Activated naive CD4-positive, alpha-beta T cell (primary cell): ENCODE measurements at places on chromosomes 3 and 15.

- no peak for DNase-seq
These were observed 1.2 kb downstream of the PARP16 start for GRCh38 chr15:65285291-65286068.

DNA sequence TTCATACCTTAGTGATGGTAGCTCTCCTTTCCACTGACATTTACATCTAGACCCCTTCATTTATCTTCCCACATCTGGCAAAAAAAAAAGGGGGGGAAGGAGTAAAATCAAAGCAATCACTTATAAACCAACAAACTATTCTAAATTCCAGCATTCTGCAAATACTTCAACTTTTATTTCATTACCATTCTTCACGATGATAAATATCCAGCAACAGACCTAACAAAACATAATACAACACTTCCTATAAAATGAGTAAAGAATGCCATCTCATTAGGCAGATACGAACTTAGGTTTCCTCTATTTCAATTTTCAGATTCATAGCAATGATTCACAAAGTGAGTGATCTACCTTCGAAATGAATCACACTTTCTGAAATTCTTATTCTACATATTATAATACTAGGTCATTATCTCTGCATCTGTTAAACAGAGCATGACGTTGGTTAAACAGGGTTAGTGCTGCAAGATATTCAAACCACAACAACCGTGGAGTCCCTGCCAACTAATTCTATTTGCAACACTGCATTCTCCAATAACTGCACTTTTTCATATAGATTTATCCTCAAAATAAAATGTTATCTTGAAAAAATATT is at the start of gene LRRFIP2:
TSS of gene LRRFIP2 (minus strand) at position 51 of the 595 bp plus-strand sequence. CDS start 25,599 bp downstream, outside the sequence.
- no peak for DNase-seq

- no peak for DNase-seq
These were observed 20.1 kb downstream of the CACNA2D2 start for GRCh38 chr3:50483374-50483773.

- no peak for DNase-seq
These were observed 216.3 kb upstream of the ARPP21 start for GRCh38 chr3:35422836-35423601.

DNA sequence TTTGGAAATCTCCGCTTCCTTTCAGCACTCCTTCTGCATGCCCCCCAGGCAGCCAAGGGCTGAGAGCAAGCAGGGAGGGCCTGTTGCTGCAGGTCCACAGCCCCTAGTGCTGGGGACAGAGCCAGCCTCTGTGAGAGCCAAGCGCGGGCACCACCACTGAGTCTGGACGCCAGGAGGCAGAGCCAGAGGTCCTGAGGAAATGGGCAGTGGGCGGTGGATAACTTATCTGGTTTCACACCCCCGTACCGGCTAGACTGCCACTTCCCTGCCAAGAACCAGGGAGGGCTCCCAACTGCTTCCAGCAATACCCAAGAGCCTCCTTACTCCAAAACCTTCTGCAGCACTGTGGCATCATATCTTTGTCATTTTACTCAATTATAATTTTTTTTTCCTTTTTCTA is 141.6 kb upstream of the IGF1R start:
- DNase-seq, result no peak
